T-helper 17 cell (primary cell): ENCODE measurements at places on chromosomes 6 and 20.

DNA sequence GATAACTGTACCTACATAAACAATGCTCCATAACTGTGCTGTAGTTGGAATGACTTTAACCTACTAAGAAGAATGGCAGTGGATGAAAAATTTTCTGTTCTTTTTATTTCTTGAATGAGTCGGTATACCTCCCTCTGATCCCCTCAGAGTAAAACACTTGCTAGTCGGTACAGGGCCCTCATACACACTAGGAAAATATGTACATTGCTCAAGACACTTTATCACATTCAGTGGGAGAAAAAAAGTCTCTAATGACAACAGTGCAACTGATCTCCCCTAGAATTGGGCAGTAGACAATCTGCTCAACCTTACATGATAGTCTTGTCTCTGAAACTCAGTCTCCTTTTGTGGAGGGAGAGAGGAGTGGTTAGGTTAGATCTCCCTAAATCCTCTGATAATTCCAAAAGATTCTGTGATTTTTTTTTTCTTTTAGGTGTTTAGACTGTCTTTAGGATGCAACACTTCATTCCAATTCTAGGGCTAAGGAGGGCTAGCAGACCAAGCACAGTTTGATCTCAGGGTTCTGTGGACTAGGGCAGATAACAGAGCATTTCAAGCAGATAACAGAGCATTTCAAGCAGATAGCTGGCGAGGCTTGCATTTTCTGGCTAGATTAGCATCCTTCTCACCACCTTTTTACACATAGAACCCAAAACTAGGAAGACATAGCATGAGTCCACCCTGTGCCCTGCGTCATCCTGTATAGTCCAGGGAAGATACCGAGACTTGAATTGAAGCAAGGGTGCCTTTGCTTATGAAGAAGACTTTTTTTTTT, 100.3 kb upstream of the TNFAIP3 start:
- no peak overlapping the region for H3K4me3 ChIP-seq
- peaks cover 17% of the 10 kb centered on the region for H3K4me1 ChIP-seq
- no peaks in the 10 kb centered on the region for H3K27me3 ChIP-seq
- no peak for DNase-seq
- no peaks in the 10 kb centered on the region for H3K36me3 ChIP-seq
- H3K27ac ChIP-seq = peak overlapping the region; percentile 94

DNA sequence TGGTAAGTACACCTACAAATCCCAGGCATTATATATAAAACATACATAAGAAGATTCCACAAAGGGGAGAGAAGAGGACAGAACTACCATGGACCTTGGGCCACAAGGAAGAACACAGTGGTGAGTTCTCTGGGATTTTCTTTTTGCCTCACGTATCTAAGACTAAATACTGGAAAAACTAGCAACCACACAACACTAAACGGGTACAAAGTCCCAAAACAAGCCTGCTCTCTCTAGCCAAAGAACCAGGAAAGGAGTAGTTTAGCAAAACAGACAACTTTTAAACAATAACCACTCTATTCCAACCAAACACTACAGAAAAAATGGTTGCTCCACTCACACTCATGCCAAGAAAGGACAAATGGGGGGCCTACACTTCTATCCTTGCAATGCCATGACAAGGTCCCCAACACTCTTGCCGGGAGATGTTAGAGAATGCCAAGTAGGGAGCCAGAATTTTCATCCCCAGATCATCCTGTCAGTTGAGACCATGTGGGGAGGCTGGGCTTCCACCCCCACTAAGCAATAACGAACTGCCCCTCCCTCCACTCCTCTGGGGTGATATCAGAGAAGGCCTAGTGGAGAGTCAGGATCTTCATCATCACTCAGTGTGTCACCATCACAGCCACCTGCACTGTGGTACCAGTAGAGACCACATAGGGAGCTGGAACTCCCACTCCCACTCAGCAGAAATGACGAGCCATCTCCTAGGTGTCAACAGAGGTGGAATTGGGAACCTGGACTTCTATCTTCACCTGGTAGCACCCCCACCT, 123.5 kb downstream of the DST start:
- H3K27ac ChIP-seq = no peak overlapping the region
- H3K4me1 ChIP-seq = peaks cover 3% of the 10 kb centered on the region
- no peak for DNase-seq
- peaks cover 2% of the 10 kb centered on the region for H3K36me3 ChIP-seq

DNA sequence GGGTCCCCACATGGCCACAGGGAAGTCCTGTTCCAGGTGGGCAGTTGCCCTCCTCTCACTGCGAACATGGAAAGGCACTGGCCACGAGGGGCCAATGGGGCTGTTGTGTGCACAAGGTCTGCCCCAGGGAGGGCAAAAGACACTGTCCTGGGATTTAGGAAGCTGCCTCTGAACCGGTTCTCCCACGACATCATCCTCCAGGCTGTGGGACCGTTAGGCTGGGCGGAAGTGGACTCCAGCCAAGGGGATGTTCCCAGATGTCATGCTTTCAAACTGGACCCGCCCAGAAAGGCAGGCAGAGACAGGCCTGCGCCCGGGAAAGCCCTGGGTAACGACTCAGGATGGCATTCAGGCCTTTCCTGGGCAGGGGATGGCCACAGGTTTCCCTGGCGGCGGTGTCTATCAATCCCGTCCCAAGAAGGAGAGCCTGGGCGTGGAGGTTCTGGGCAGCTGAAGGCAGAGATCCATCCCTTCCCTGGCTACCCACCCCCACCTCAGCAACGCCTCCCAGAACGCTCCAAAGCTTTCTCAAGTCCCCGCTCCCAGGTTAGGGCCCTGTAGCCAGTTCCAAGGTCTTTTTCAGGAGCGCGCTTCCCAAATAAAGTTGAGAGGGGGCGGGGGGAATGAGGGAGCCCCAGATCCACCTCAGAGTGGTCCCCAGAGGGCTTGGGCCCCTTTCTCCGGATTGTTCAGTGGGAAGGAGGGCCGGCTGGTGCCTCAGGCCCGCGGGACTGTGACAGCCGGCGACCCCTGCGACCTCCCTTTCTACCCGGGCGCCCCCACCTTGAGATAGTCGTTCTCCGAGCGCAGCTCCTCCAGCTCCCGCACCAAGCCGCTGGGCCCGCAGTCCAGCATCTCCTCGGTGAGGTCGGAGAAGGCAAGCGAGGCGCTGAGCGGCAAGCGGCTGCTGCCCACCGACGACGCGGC, 13.8 kb upstream of the TLDC2 start:
- peaks cover 13% of the 10 kb centered on the region for H3K4me1 ChIP-seq
- no peak for DNase-seq
- peaks cover 6% of the 10 kb centered on the region for H3K36me3 ChIP-seq
- no peak overlapping the region for H3K27ac ChIP-seq
- H3K4me3 ChIP-seq = peak overlapping the region; percentile 39

DNA sequence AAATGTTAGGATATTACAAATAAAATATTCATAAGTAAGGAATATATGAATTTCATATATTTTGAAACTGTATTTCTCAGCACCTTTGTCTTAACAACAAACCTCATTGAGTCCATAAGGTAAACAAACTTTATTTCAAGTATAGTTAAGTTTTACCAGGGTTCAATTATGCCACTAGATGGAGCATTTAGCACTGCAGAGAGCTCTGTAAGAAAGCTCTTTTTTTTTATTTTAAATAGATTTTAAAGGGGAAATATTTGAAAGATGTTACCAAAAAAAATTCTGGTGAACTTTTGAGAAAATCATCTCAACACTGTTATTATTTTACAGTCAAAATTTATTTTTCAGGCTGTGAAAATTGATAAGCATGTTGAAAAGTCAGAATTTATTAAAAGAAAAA, 955.2 kb upstream of the EYS start:
- no peak overlapping the region for H3K27ac ChIP-seq
- no peaks in the 10 kb centered on the region for H3K4me1 ChIP-seq
- H3K27me3 ChIP-seq = no peaks in the 10 kb centered on the region
- no peak overlapping the region for H3K4me3 ChIP-seq
- no peak for DNase-seq
- no peaks in the 10 kb centered on the region for H3K36me3 ChIP-seq

DNA sequence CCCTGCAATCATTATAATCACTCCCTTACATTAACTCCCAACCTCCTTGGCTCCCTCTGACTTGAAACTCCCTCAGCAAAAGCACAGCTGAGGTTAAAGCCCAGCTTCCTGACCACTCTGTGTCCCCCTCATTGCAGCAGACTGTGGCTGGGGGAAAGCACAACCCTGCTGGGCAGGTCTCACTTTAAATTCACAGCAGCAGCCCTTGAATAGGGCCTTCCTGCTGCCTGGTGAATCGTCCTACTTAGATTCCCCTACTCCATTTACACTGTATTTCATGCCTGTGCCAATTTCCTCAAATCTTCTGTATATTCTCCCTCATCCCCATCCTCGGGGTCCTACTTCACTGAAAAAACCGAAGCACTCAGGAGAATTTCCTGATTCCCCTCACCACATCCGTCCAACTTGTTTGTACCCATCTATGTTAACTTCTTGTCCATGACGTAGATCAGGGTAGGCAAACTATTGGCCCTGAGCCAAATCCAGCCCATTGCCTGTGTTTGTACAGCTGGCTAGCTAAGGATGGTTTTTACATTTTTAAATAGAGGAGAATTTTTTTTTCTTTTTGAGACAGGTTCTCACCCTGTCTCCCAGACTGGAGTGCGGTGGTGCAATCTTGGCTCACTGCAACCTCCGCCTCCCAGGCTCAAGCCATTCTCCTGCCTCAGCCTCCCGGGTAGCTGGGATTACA, 31.5 kb upstream of the GCM1 start:
- peaks cover 19% of the 10 kb centered on the region for H3K4me1 ChIP-seq
- no peaks in the 10 kb centered on the region for H3K36me3 ChIP-seq
- peak overlapping the region; percentile 36 for H3K4me3 ChIP-seq
- H3K27me3 ChIP-seq = no peaks in the 10 kb centered on the region

DNA sequence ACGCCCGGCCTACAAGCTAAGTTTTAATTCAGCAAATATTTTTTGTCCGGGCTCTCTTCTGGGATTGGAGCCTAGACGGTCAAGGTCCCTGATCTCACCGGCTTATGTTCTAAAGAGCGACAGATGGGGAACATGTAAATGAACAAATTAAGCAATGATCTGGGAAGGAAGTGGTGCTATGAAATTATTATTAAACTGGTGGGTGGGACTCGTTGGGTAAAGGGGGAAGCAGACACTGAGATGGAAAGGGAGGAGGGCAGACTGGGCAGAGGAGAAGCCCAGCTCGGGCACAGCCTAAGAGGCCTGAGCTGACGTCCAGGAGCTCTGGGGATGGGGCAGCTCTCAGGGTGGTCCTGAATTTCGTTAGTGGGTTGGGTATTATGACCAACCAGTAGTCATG, 81.8 kb upstream of the AGPAT4 start:
- peaks cover 4% of the 10 kb centered on the region for H3K4me1 ChIP-seq
- no peak overlapping the region for H3K4me3 ChIP-seq
- no peak for DNase-seq
- no peak overlapping the region for H3K27ac ChIP-seq
- H3K36me3 ChIP-seq = peaks cover 4% of the 10 kb centered on the region
- peaks cover 19% of the 10 kb centered on the region for H3K27me3 ChIP-seq

GRCh38 chr6:132247381-132248159, 153.7 kb downstream of the MOXD1 start:
- no peak overlapping the region for H3K27ac ChIP-seq
- peaks cover 30% of the 10 kb centered on the region for H3K27me3 ChIP-seq
- H3K4me3 ChIP-seq = no peak overlapping the region
- H3K4me1 ChIP-seq = no peaks in the 10 kb centered on the region

- H3K27ac ChIP-seq = no peak overlapping the region
- no peaks in the 10 kb centered on the region for H3K4me1 ChIP-seq
- no peak for DNase-seq
Measured at GRCh38 chr20:58215116-58215515, 13.3 kb downstream of the ANKRD60 start.

GRCh38 chr6:132812756-132813172, 1.6 kb upstream of the RPS12 start:
- no peak for DNase-seq
- H3K27ac ChIP-seq = peak overlapping the region; percentile 99
- peaks cover 45% of the 10 kb centered on the region for H3K4me1 ChIP-seq
- no peaks in the 10 kb centered on the region for H3K27me3 ChIP-seq
- peaks cover 4% of the 10 kb centered on the region for H3K36me3 ChIP-seq
- peak overlapping the region; percentile 99 for H3K4me3 ChIP-seq

DNA sequence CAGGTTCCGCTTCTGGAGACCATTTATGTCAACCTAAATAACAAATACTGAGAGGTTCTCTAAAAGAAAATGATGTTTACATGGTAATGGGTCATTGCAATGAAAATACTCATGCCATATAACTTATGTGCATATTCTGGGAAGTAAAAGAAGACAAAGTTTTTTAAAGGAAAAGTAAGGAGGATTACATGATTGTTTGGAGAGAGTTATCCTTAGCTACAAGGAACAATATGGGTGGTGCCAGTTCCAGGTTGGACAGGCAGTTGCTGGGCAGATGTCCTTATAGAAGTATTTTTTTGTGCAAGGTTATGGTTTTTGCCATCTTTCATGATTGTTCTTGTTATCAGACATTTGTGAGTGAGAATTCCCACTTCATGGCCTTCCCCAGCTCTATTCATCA, 52.5 kb downstream of the MRAP2 start:
- no peaks in the 10 kb centered on the region for H3K36me3 ChIP-seq
- no peak overlapping the region for H3K27ac ChIP-seq
- H3K27me3 ChIP-seq = peaks cover 32% of the 10 kb centered on the region
- H3K4me3 ChIP-seq = no peak overlapping the region
- no peaks in the 10 kb centered on the region for H3K4me1 ChIP-seq

- no peak overlapping the region for H3K27ac ChIP-seq
- no peak for DNase-seq
- H3K27me3 ChIP-seq = no peaks in the 10 kb centered on the region
- H3K4me3 ChIP-seq = no peak overlapping the region
- H3K36me3 ChIP-seq = no peaks in the 10 kb centered on the region
- no peaks in the 10 kb centered on the region for H3K4me1 ChIP-seq
Measured at GRCh38 chr20:7924692-7925091, 15.6 kb downstream of the HAO1 start.

- DNase-seq = no peak
- no peaks in the 10 kb centered on the region for H3K4me1 ChIP-seq
- no peaks in the 10 kb centered on the region for H3K27me3 ChIP-seq
- no peak overlapping the region for H3K27ac ChIP-seq
- H3K36me3 ChIP-seq = peaks cover 5% of the 10 kb centered on the region
Measured at GRCh38 chr6:110609101-110609500, 132.7 kb upstream of the SLC22A16 start.

DNA sequence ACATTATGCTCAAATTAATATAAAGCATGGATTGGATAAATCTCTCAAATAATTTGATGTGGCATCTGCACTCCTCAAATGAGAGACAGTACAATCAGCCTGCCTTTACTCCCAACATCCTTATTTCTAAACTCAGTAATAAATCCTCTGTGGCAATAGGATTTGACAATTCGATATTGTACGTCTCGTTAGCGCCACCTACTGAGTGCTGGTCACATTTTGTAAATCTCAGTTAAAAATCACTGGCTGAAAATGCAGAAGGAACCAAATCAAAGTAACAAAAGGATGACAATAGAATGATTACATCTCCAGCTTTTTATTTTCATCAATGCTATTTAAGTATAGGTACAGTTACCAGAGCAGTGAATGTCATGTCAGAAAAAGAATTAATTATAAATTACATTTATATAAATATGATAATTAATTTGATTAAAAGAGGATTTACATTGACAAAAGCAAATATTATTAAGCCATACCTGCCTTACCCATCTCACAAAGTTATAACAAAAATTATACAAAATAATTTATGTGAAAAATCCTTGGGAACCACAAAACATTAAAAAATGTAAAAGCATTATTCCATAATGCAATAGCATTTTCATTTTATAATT, 20.2 kb upstream of the GJE1 start:
- peak; percentile 28 for DNase-seq
- peaks cover 5% of the 10 kb centered on the region for H3K4me1 ChIP-seq
- H3K27ac ChIP-seq = no peak overlapping the region
- no peak overlapping the region for H3K4me3 ChIP-seq

GRCh38 chr20:5480824-5481600, 164.3 kb upstream of the PROKR2 start:
- no peak overlapping the region for H3K27ac ChIP-seq
- H3K27me3 ChIP-seq = peaks cover 24% of the 10 kb centered on the region

- H3K27me3 ChIP-seq = peaks cover 63% of the 10 kb centered on the region
- no peak overlapping the region for H3K27ac ChIP-seq
- DNase-seq = no peak
Measured at GRCh38 chr20:39108746-39109145, 146.6 kb downstream of the DHX35 start.
